Ovary (tissue), 10 donors: ENCODE measurements at places on chromosomes 12 and 14. TPM values are rescaled to one million over a fixed set of nuclear protein-coding genes. Genes with fewer than 3 reads are reported as not detected.

DNA sequence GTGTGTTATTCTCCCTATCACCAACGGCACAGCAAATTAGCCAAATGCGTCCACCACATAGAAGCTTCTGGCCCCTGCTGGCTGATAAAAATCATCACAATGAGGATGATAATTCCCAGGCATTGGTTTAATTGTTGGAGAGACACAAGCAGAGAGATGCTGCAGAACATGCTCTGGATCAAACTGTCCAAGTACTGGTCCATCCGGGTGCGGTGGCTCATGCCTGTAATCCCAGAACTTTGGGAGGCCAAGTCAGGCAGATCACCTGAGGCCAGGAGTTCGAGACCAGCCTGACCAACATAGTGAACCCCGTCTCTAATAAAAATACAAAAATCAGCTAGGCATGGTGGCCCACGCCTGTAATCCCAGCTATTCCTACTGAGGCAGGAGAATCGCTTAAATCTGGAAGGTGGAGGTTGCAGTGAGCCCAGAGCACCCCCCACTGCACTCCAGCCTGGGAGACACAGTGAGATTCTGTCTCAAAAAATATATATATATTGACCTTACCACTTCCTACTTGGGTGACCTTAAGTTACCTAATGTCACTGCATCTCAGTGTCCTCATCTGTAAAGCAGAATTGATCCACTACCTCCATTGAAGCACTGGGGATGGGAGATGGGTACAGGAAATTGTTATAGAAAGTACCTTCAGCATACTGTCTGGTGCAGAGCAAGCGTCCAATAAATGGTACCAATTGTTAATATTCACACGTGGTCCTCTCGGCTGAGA lies 83.7 kb upstream of the EGLN3 start:
- H3K4me1 ChIP-seq: peaks cover 3% of the 10 kb centered on the region
- H3K36me3 ChIP-seq: no peaks in the 10 kb centered on the region
- H3K27me3 ChIP-seq: no peaks in the 10 kb centered on the region
- DNase-seq: no peak

The DAO gene
- not detected for total RNA-seq

The CD69 gene
- total RNA-seq: 2.3 TPM

GRCh38 chr14:55425091-55425490 lies 13.5 kb upstream of the ATG14 start:
- no peak for DNase-seq
- no peaks in the 10 kb centered on the region for H3K27me3 ChIP-seq
- no peak overlapping the region for H3K27ac ChIP-seq

The NANOG gene
- total RNA-seq: not detected

The VDR gene
- 1.1 TPM for total RNA-seq

- H3K36me3 ChIP-seq: no peaks in the 10 kb centered on the region
- DNase-seq: no peak
- peaks cover 5% of the 10 kb centered on the region for H3K4me1 ChIP-seq
- no peak overlapping the region for H3K27ac ChIP-seq
- H3K4me3 ChIP-seq: no peak overlapping the region
Measured at GRCh38 chr12:53670308-53670707, 5.6 kb downstream of the ATP5MC2 start.

DNA sequence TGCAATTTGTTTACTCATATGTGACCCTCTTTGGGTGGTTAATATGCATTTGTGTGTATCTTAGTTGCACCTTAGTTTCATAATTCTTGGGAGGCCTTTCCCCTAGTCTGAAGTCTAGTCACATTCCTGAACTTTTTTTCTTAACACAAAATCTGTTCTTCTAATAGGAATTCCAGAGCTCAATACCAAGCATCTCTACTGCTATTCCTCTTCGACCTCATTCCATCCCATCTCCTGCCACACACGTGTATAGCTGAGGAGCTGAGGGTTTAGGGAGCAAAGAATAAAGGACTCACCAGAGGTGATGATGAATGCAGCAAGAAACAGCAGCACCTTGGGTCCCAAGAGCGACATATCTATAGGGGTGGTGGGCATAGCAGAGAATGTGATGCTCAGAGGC lies 875 bp downstream of the MFAP5 start:
- H3K4me1 ChIP-seq: no peaks in the 10 kb centered on the region
- H3K4me3 ChIP-seq: no peak overlapping the region
- DNase-seq: no peak
- H3K27ac ChIP-seq: no peak overlapping the region
- no peaks in the 10 kb centered on the region for H3K27me3 ChIP-seq

GRCh38 chr14:30874999-30875787 lies 834 bp downstream of the COCH start:
- DNase-seq: no peak
- H3K27ac ChIP-seq: no peak overlapping the region
- no peaks in the 10 kb centered on the region for H3K27me3 ChIP-seq
- peaks cover 12% of the 10 kb centered on the region for H3K4me1 ChIP-seq
- no peaks in the 10 kb centered on the region for H3K36me3 ChIP-seq
